BE2C (cell line): ENCODE measurements at places on chromosomes 7 and 10.

- no peak for DNase-seq
Measured at GRCh38 chr7:142485617-142486226, 227.9 kb upstream of the PRSS58 start.

DNA sequence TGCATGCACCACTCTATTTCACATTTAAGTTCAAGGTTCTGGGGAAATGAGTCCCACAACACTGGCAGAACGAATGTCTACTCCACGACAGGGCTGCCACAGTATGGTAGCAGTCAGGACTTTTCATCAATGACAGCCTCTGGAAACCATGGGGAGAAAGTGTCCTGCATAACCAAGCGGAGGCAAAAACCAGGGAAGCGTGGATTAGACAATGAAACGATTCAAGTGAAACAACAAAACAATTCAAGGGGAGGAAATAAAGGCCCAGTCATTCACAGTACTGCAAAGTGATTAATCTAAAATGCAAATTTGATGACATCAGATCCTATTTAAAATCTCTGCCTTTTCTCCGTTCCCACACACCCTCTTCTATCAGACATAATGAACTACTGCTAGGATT, 168.2 kb downstream of the DPY19L1 start:
- no peak for DNase-seq

DNA sequence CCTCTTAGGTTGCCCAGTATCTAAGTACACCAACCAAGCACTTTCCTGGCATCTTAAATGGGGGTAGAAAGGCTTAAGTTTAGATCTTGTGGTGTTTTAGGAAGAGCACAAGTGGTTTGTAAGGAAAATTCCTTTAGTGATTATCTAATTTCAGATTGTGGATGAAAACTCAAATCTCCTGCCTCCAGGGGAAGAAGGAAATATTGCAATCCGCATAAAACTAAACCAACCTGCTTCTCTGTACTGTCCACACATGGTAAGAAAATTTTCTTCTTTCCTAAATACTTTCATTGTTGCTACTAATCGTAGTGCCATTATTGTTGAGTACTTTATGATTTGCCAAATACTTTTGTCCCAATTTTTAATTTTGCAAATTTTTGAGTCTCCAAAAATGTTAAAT, 31.1 kb downstream of the ACSM6 start:
- no peak for DNase-seq

GRCh38 chr7:98514211-98515031, 102.7 kb upstream of the NPTX2 start:
- DNase-seq: no peak
